ENCODE measurements at places on chromosomes 4 and X. TPM values are rescaled to one million over a fixed set of nuclear protein-coding genes. Genes with fewer than 3 reads are reported as not detected.

AFM gene
- total RNA-seq = not detected

DNA sequence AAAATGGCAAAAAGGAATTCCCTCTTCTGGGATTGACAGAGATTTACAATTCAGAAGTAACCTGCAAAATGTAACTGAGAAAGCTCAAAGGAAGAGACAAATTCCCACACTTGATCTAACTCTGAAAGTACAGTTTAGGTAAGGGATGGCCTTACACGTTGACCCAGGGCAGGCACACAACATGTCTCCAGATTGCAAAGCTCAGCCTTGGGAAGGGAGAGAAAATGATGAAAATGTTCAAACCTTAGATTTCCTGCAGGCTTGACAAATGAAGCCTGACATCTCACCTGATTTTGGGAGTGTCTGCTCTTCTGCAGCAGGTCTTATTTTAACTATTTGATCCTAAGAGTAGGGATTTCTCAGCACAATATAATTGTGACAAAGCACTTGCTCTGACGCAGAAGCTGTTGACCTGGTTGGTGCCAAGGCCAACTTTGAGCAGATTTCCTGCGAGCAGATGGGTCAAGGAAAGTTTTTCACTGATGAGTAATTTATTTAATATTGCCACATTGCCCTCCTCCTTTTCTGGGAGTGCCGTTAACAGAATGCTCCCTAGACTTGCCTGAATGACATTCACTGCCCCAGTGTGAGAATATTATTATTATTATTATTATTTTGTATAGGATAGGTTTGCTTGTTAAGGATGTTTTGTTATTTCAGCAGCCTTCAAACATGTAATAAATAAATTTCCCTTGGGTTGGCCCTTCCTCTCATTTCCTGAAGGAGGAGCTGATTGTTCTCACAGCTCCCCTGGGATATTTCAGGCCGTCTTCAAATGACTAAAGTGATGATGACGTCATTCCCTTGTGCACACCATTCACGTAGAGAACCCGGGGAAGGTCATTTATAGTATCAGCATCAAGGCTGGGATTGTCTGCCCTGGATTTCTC, 157.1 kb downstream of the VEGFC start:
- peak; percentile 84 for DNase-seq

DNA sequence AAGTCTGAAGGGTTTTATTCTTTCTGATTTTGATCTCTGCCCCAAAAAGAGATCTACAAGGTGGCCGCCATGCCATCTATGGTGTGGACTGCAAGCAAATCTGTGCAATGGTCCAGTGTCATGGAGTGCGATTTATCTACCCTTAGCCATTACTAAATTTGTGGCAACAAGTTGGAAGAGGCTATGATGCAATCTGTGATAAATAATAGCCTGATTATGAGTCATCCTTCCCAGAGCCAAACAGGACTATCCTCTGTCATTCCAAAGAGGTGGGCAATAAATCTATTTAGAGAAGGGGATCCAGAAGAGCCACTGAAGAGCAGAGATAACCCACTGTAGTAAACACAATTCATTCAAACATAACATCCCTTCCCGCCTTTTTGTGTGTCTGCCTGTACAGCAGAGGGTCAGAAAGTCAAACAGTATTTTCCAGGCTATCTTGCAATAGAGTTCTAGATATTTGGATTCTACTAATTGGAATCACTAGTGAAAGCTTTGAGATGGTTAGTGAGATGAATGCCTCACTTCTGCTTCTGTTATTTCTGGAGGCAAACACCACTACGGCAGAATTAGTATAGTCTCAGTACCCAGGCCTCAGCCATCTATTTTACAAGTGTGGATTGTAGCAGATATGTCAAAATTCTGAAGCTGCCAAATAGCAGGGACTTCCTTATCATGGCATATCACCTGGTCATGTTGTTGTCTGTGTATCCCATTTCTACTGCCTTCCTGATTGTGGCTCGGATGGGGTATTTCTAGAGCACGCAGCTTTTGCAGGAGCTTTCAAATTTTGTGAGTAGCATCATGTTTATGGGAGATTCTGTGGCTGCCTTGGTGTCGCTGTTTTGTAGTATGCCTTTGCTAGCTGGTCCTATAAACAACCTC, 192.0 kb downstream of the SMIM20 start:
- DNase-seq = no peak

- no peak for DNase-seq
Observed at GRCh38 chr4:67909905-67910584, 26.2 kb upstream of the TMPRSS11D start.

All from H4 (cell line).